ENCODE measurements at places on chromosomes 7 and 10.

- no peak for DNase-seq
Observed at GRCh38 chr7:6248581-6248980, 23.8 kb downstream of the CYTH3 start.

DNA sequence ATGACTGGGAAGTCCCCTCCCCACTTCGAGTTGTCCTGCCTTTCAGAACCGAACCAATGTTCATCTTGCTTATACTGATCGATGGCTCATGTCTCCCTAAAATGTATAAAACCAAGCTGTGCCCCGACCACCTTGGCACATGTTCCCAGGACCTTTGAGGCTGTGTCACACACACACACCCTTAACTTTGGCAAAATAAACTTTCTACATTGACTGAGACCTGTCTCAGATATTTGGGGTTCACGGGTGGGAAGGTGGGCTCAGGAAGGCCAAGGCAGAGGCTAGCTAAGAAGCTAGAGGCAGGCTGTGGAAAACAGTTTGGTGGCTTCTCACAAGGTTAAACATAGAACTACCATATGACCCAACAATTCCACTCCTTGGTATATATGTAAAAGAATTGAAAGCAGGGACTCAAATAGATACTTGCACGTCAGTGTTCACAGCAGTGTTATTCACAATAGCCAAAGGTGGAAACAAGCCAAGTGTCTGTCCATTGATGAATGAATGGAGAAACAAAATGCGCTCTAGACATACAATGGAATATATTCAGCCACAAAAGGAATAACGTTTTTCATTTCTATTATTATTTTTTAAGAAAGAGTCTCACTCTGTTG lies 15.4 kb downstream of the PRF1 start:
- no peak for DNase-seq

DNA sequence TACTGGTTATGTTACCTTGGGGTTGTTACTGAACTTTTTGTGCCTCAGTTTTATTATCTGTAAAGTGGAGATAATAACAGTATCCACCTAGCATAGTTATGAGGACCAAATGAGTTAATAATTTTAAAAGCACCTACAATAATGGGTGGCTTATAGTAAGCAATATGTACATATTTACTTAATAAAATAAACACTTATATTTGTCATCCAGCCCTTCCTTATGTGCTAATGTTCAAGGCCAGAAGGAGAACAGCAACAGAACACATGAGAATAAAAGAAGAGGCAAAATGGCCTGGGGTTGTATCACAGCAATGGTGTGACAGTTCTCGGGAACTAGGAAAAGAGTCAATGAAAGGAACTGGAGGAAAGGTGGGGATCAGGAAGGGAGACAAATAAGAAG lies 255.4 kb upstream of the LRGUK start:
- no peak for DNase-seq

GRCh38 chr7:27148756-27149641 lies 1.4 kb upstream of the HOXA6 start:
- no peak for DNase-seq

- DNase-seq: no peak
Observed at GRCh38 chr10:34235164-34235832, 579.8 kb downstream of the PARD3 start.

- DNase-seq: no peak
Observed at GRCh38 chr7:80284855-80285254, 150.2 kb downstream of the GNAI1 start.

DNA sequence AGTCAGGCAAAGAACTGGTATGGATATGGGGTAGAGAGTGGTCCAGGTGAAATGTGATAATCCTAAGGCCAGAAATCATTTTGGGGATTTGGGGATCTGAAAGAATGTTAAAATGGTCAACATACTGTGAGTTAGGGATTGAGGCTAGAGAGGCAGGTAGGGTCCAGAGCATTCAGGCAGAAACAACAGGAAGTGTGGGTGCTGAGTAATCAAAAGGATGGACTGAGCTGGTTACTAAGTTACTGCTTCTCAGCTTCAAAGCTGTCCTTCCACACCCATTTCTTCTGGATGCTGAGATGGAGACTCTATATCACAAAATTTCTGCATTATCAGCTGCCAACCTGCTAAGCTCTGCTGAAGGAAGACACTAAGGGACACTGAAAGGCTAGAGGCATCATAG lies 30.6 kb upstream of the PRKCQ start:
- DNase-seq: no peak

Measured in activated T-cell treated with anti-CD3 and anti-CD28 coated beads, Interleukin-2, amount 50 U/mL, for 4 hours (primary cell).